ENCODE measurements at places on chromosomes 5 and 9.

DNA sequence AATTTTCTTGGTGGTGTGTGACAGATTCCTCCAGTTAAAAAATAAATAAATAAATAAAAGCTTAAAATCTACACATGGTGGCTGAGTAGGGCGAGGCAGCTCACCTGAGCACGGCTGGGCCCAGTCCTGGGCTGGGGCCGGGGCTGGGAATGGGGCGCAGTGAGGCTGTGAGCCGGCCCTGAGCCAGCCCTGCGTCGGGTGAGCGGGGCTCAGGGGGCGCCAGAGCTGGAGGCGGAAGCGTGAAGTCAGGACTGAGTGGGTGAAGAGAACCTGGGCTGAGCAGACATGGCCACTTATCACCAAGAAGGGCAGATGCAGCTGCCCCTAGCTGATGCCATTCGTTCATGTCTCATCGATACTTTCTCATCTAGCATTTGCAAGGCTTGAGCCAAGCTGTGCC lies 22.8 kb upstream of the DTWD2 start:
- DNase-seq, result no peak

DNA sequence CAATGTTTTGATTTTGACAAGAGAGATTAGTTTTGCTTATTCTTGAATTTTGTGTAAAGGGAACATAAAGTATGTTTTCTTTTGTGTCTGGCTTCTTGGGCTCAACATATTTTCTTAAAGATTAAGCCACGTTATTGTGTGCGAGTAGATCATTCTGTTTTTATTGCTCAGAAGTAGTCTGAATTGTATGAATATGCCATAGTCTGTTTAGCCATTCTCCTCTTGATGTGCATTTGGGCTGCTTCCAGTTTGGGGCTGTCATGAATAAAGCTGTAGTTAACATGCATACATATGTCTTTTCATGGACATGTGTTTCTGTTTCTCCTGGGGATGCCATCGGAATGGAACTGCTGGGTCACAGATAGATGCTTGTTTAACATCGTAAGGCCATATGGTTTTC lies 198.9 kb downstream of the FANCC start:
- no peak for DNase-seq

- no peak for DNase-seq
Observed at GRCh38 chr5:89676634-89677033, 732.9 kb downstream of the CETN3 start.

GRCh38 chr5:1337489-1338195 lies 7.3 kb downstream of the CLPTM1L start:
- DNase-seq, result no peak

- no peak for DNase-seq
Observed at GRCh38 chr9:99555792-99556191, 265.9 kb upstream of the NR4A3 start.

DNA sequence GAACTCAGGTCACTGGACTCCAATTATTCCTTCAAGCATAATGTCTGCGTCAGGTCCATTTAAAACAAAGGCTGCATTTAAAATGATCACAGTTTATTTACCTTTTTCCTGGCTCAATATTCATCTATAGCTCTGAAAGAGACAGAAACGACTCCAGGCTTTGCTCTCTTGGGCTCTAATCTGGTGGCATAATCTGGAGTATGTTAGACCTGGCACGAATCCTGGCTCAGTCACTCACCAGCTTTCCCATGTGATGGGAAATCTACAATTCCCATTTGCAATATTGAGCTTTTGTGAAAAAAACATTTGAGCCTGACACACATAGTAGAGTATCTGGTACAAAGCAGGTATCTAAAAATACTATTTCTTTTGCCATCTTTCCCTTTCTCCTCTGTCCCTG lies 155.8 kb downstream of the SEMA6A start:
- DNase-seq, result no peak

GRCh38 chr9:86368871-86369521 lies 14.8 kb upstream of the TUT7 start:
- no peak for DNase-seq

- no peak for DNase-seq
Observed at GRCh38 chr5:111734013-111734412, 23.0 kb downstream of the NREP start.

GRCh38 chr5:34900652-34901051 lies 14.7 kb downstream of the RAD1 start:
- DNase-seq, result no peak

GRCh38 chr5:15510831-15511230 lies 10.9 kb downstream of the FBXL7 start:
- DNase-seq, result no peak

DNA sequence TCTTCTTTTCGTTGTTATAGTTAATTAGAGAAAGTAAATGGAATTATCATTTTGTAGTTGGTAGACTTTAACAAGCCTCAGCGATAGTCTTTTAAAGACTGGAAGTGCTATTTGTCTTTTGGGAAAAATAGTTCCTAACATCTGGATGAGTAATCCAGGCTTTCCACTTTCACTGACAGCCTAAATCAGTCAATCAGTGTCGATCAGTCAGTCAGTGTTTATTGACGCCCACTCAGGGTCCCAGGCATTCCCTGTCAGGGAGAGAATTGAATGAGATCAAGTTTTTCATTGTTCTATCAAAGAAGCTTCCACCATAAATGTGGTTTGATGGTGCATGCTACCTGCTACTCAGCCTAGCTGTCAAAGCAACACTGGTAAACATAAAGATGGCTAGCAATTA lies 2.6 kb downstream of the ABL1 start:
- no peak for DNase-seq

DNA sequence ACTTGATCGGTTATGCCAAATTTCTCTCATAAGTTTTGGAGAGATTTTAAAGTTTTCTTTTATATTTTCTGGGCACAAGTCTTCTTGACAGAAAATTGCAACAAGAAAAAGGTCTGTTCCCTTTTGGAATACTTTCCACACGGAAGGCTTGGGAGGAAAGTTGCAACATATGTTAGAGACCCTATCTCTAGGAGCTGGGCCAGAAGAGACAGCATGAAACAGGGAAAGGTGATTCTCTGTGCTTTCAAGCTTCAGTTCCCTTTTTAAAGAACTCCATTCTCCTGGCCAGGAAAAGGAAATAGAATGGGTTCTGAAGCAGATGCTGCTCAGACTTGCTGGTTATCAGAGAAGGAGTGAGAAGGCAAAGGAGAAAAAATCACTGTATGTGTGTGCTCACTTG lies 368.3 kb downstream of the SPATA31D1 start:
- DNase-seq, result no peak

DNA sequence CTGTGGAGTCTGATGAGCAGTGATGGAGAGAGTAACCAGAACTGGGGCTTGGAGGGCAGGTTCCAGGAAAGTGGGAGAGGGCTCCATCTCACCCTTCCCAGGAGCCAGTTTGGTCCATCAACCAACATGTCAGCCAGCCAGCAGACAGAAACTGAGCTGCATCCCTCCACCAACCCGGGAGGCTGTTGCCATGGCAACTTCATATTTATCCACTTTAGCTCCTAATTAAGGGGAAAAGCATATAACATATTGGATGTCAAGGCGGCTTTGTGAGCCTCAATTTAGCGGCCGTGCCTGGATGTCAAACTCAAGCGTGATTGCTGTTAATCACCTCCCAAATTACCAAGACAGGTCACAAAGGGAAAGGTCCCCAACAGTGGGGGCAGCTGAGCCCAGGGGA lies 81.5 kb upstream of the ARAP3 start:
- no peak for DNase-seq

DNA sequence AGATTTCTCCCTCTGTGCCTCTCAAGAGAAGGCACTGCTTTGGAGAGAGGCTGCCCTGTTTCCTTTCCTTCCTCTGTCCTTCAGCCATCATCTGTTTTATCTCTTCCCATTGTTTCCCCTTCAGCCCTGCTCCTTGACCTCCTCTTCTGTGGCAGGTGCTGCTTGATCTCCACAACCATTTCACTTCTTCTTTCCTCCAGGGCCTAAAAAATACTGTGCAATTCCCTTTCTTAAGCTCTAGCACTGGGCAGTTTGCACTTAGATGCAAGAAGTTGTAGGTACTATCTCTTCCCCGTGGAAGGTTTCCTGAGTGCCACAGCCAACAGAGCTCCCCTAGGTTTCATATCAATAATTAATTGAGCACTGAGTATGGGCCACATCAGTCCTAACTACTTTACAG lies 8.8 kb upstream of the ADRB2 start:
- no peak for DNase-seq

- DNase-seq, result no peak
Observed at GRCh38 chr9:124202447-124202971, 55.2 kb upstream of the NEK6 start.

DNA sequence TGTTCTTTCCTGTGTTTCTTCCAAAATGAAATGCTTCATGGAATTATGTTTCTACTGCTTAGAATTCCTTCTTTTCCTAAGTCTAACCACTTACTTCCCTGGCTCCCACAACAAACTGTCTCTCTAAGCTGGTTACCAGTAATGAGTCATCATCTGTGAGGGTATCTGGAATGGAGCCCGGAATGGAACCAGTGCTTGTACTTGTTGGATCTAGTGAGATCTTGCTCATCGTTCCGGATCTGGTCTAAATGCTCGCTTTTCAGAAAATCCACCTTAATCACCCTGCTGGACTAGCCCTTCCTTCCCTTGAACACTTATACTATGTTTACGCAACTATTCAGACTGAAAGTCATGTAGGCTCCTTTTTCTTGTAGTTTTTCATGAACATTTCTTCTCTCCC lies 184.8 kb downstream of the PBX3 start:
- no peak for DNase-seq

Measured in nephron progenitor cell (in vitro differentiated cells).